ENCODE measurements at places on chromosomes 12 and 14.

DNA sequence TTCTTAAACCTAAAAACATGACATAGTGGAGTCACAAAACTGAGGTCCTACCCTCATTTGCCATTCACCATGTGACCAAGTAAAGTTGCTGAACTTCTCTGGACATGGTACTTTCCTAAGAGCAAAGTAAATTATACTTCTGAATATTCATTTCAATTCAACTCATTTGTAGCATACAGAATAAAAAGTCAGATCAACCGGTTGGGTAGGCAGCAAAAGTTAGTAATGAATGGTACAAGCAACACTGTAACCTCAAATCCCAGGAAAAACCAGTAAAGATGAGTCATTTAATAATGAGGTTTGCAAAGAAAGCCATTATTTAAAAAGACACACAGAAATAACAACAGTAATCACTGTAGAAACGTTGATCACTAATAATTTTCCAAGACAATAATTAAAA lies 8.7 kb downstream of the POLE2 start:
- peak; percentile 78 for ATAC-seq

DNA sequence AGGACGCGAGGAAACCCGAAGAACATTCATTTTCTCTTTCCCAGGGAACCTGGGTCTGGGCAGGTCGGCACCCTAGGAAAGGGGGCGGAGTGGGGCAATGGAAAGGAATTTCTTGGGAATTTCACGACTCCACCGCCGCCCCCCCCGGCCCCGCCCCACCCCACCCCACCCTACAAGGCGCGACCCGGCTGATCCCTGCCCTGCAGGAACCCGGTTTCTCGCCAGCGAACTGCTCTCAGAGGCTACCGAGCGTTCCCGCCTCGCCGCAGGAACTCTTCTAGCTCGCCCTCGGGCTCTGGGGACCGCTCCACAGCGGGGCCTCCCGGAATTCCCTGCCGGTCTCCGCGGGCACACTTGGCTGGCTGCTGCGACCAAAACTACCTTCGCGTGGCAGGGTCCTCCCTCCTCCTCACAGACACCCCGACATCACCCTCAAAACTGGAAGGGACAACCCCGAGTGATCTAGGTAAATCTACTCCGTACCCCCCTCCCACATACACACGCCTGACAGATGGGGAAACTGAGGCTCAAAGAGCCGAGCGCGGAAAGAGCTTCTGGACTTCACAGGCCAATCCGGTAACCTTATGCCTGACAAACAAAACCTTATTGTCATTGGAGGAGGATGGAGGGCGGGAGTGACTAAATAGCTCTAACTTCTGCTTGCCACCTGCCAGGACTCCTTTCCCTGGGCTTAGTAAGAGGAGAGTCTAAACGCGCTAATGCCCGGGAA lies 785 bp upstream of the ACTN1 start:
- peak; percentile 12 for ATAC-seq

DNA sequence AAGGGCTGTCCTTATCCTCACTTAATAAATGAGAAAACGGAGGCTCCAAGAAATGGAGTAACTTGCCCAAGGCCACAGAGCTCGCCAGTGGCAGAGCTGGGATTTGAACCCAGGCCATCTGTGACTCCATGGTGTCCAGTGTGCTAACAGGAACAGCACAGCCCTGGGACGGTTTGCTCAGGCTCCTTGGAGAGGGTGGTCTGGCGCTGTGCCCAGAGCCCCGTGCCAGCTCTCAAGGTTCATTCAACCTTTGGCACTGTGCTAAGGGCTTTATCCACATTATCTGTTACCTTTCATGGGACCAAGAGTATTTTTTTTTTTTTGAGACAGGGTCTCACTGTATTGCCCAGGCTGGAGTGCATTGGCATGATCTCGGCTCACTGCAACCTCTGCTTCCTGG lies 8.1 kb downstream of the DAO start:
- ATAC-seq, result no peak

GRCh38 chr14:35459776-35460175 lies 55.2 kb upstream of the NFKBIA start:
- ATAC-seq, result no peak

DNA sequence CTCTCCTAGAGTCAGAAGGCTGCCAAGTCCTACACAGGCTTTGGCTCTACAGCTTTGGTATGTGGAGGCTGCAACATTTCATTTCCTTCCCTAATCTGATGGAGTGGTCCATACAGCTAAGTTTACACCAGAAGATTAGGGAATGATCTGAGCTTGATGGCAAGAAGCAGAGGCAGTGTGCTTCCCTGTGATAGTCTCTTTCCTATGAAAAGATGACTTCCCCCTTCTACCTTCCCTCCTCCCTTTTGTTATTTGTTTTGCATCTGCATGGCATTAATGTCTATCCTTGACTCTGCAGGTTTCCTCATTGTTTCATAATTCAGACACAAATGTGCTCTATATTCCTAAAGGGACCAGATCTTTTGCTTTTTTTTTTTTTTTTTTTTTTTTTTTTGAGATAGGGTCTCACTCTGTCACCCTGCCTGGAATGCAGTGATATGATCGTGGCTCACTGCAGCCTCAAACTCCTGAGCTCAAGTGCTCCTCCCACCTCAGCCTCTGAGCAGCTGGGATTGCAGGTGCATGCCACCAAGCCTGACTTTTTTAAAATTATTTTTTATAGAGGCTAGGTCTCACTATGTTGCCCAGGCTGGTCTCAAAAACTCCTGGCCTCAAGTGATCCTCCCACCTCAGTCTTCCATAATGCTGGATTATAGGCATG lies 76.3 kb downstream of the GRIP1 start:
- ATAC-seq, result no peak

DNA sequence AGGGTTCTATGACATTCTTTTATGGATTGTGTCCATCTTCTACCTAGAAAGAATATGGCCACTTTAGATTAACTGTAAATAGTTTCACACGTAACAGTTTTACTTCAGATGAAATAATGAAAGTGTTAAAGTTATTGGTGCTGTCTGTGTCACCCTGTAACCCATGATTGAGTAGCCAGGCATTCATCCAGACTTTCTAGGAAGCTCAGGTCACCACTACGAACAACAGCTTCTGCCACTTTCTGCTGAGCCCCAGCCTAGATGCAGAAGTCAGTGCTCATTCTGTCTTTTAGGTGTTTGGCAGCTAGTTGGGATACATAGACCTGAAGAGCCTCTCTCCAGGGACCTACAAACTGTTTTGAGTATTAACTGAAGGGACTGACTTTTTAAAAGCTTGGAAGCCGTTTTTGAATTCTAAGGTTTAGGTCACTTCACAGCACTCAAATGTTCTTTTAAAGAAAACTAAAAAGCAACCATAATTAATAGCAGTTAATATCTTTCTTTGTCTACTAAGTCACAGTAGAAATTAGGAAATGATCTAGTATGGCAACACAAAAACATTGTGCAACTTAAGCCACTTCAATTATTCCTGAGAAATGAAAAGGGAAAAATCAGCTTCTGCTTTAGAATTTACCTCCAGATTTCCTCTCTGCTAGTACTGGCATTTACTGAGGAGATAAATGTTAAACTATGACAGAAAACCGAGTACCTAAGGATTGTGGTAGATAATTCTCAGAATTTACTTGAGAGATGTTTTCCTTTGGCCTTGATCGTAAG lies 266.9 kb downstream of the CCDC91 start:
- ATAC-seq, result no peak

DNA sequence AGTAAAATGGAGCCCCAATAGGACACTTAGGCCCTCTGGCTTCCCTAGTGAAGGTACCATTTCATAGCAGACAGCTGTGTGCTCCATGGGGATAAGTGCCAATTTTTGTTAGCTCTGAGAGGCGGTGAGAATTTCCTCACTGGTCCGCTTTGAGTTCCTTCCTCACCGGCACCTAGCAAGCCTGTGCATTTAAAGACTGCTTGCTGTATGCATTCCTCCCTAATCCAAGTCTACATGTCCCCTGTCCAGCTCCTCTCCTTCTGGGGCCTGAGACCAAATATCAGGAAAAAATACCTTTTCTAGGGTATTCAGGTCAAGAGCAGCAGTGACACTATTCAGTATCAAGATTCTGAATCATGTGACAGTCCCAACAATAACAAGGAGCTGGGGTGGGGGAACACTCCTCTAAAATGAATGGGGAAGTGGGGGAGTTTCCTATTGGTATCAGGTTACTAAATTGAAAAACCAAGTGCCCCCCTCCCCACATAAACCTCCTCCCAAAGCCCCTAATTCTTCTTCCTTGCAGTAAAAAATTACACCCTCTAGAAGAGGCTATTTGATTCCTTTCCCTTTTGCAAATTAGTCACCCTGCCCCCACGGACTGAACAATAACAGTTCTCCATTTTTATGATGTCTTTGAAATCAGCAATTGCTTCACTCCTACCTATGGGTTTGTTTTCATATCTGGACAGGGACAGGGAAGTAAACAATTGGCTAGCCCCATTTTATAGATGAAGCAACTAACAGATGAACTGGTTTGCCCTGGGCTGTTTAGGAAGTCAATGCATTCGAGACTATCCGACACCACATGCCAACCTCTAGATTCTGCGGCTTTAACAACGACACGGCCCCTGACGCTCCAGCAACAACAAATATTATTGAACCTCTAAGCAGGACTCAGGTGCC lies 28.9 kb downstream of the BCL11B start:
- ATAC-seq, result no peak

DNA sequence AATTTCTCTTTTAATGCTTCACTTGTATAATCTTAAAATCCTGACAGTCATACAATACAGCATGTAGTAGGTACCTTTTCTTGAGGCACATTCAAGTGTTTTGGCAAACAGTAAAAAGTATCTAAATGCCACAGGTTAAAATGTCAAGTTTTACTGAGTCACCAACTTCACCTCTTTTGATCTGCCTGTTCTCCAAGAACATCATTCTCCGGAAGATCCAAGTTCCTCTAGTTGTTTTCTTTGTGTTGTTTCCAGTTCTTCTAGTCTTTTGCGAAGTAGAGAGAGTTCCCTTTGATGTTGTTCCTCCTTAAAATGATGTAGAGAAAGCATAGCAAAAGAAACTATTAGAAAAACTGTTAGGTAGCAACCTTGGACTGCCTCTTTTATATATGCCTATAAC lies 151.1 kb downstream of the CEP83 start:
- ATAC-seq, result no peak

DNA sequence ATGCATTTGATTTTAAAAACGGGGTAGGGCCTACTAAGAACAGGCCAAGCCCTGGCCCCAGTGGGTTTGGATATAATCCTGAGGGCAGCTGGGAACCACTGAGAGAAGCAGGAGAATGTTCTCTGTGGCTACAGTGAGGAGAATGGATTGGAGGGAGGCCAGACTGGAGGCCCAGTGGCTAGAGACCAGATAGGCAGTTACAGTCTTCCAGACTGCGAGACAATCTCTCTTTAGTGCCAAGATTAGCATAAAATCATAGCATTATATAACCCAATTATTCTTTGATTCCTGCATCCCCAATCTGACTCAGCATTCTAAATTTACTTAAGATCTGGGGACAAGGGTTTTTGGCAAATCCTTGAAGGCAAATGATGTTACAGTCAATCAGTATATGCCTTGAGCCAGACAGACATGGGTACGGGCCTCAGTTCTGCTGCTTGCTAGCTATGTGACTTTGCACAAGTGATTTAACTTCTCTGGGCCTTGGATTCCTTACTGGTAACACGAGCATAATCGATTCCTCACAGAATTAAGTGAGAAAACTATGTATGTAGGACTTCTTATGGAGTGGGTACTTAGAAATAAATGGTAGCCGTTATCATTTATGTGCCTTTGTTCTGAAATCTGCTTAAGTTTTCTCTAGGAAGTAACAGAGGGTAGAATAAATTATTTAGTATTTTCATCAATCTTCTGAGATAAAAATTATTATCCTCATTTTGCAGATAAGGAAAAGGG lies 18.3 kb downstream of the NINJ2 start:
- no peak for ATAC-seq

DNA sequence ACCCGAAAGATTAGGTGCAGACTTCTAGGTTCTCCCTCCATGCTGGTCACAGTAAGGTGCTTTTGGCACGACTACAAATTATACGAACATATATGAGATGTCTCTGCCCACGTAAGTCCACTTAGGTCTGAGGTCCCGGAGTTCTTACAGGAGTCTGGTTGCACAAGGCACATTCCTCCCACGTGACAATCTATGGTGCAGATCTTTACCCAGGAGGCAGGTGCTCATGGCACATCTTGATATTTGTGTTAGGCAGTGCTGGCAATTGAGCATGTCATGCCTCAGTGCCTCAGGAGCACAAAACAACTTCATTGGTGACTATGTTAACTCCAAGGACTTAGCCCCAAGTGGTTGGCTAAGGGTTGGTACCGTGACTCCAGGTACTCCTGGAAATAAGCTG lies 92.0 kb upstream of the AMN1 start:
- ATAC-seq, result no peak

GRCh38 chr12:123232472-123232806 lies 502 bp downstream of the MPHOSPH9 start:
- no peak for ATAC-seq

DNA sequence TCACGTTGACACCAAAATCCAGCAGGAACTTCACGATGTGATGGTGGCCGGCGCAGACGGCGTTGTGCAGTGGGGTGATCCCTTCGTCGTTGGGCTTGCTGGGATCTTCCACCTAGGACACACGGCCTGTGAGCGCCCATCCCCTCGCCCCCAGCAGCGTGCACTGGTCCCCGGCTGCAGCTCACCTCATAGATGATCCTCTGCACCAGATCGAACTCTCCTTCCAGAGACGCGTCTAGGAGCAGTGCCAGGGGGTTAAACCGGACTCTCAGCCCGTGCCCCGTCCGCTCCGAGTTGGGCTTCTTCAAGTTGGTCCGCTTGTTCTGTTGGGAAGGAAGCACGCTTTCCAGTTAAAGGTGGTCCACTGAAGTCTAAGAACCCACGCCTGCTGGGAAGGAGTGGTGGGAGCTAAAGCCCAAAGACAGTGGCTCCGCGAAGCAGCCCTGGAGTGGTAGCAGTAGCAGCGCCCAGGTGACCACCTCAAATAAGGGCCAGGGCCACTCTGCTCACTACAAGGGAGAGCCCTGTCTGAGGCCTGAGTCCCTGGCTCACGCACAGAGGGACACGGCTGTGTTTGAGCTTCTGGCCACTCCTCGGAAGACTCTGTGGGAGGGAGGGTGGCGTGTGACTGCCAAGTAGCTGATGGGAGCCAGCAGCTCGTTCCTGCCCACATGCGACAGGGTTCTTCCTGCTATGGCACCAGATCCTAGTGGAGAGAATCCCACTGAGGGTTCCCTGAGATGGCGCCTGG lies 23.3 kb downstream of the ZFYVE21 start:
- no peak for ATAC-seq

DNA sequence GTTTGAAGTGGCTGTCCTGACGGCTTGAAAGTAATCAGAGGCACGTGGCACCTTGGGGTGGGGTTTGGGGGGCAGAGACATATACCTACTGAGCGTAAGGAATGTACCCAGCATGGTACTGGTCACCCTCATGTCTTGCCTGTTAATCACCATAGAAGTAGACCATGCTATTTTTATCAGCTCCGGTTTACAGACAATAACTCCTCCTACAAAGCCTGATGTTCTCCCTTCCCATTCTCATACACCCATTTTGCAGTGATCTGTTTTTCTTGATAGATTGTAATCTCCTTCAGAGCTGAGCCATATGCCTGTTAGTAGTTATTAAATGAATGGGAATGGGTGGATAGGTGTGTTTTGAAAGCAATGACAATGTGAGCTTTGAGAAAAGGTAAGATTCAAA lies 10.5 kb downstream of the EVL start:
- no peak for ATAC-seq

- ATAC-seq, result no peak
These were observed 47.2 kb downstream of the CCDC91 start for GRCh38 chr12:28237423-28237822.

- ATAC-seq, result no peak
These were observed 96.9 kb downstream of the FIGNL2 start for GRCh38 chr12:51751661-51752060.

- ATAC-seq, result no peak
These were observed 363.8 kb upstream of the TMEM132C start for GRCh38 chr12:127903146-127903545.
